Dermis blood vessel endothelial cell (primary cell): ENCODE measurements at places on chromosomes 3 and 15. TPM values are rescaled to one million over a fixed set of nuclear protein-coding genes. Genes with fewer than 3 reads are reported as not detected.

KLHL40 gene
- 0.17 TPM in 1 of 2 replicates, not detected in the other for total RNA-seq

EPHA6 gene
- under 0.01 TPM in 1 of 2 replicates, not detected in the other for total RNA-seq

SAXO2 gene
- total RNA-seq = 0.05 and 0.17 TPM in 2 replicates

CLDN16 gene
- total RNA-seq = 0.09 and 0.34 TPM in 2 replicates

PBRM1 gene
- total RNA-seq = 83.9 and 107 TPM in 2 replicates

BCHE gene
- 11.6 and 20.4 TPM in 2 replicates for total RNA-seq

MASP1 gene
- total RNA-seq = 0.68 and 2.3 TPM in 2 replicates

ISLR2 gene
- not detected in 2 replicates for total RNA-seq

ITGA11 gene
- 3.4 and 12.9 TPM in 2 replicates for total RNA-seq

UMPS gene
- 33.8 and 36.1 TPM in 2 replicates for total RNA-seq

CTXN2 gene
- not detected in 2 replicates for total RNA-seq

ARPP21 gene
- under 0.01 TPM in 1 of 2 replicates, not detected in the other for total RNA-seq

IQCF5 gene
- not detected in 2 replicates for total RNA-seq

NCEH1 gene
- 5.4 and 14.4 TPM in 2 replicates for total RNA-seq

ACKR4 gene
- total RNA-seq = 0.85 and 0.93 TPM in 2 replicates

HESX1 gene
- 0.34 and 0.47 TPM in 2 replicates for total RNA-seq

LRRC2 gene
- under 0.01 and 0.09 TPM in 2 replicates for total RNA-seq

EXD1 gene
- total RNA-seq = not detected in 2 replicates

UROC1 gene
- total RNA-seq = 0.19 TPM in 1 of 2 replicates, not detected in the other

COL6A5 gene
- total RNA-seq = not detected in 2 replicates

SH3BP5 gene
- 134 and 145 TPM in 2 replicates for total RNA-seq

HMG20A gene
- 34.0 and 49.0 TPM in 2 replicates for total RNA-seq

C3orf70 gene
- total RNA-seq = 2.6 and 2.8 TPM in 2 replicates

MYO5C gene
- total RNA-seq = 26.7 and 44.2 TPM in 2 replicates

GP9 gene
- not detected in 2 replicates for total RNA-seq

CD276 gene
- 43.6 and 106 TPM in 2 replicates for total RNA-seq

PLSCR2 gene
- total RNA-seq = 0.33 and 0.34 TPM in 2 replicates

ITPKA gene
- total RNA-seq = 0.56 and 0.68 TPM in 2 replicates

CELSR3 gene
- total RNA-seq = 0.17 and 0.47 TPM in 2 replicates

DNASE1L3 gene
- 1.7 and 10.6 TPM in 2 replicates for total RNA-seq

IQCB1 gene
- 10.6 and 15.5 TPM in 2 replicates for total RNA-seq

CDHR4 gene
- not detected in 2 replicates for total RNA-seq

SYNPR gene
- total RNA-seq = not detected in 2 replicates

OIP5 gene
- 3.6 and 14.1 TPM in 2 replicates for total RNA-seq

ARGFX gene
- not detected in 2 replicates for total RNA-seq

GOLGA8J gene
- 0.17 TPM in 1 of 2 replicates, not detected in the other for total RNA-seq

ZNF662 gene
- total RNA-seq = 1.5 and 2.4 TPM in 2 replicates

PP2D1 gene
- total RNA-seq = not detected in 2 replicates

HDGFL3 gene
- total RNA-seq = 138 and 168 TPM in 2 replicates

TBC1D23 gene
- 46.1 and 49.1 TPM in 2 replicates for total RNA-seq

OXTR gene
- 4.6 and 5.3 TPM in 2 replicates for total RNA-seq

ATP8B4 gene
- total RNA-seq = 0.98 and 1.7 TPM in 2 replicates

DRD3 gene
- not detected in 2 replicates for total RNA-seq

XCR1 gene
- total RNA-seq = not detected in 2 replicates

TNNC1 gene
- total RNA-seq = not detected in 2 replicates

PLA2G4B gene
- total RNA-seq = 0.23 and 1.0 TPM in 2 replicates

SLC22A14 gene
- total RNA-seq = 0.17 TPM in 1 of 2 replicates, not detected in the other

CFAP20DC gene
- total RNA-seq = 1.2 and 1.5 TPM in 2 replicates

SKOR1 gene
- total RNA-seq = 0.05 TPM in 1 of 2 replicates, not detected in the other

KBTBD13 gene
- total RNA-seq = not detected in 2 replicates

MRPS22 gene
- total RNA-seq = 71.5 and 86.7 TPM in 2 replicates

SPESP1 gene
- 1.5 and 4.6 TPM in 2 replicates for total RNA-seq

SAMD7 gene
- total RNA-seq = not detected in 2 replicates

CACNA2D3 gene
- total RNA-seq = under 0.01 TPM in 1 of 2 replicates, not detected in the other

PDCD7 gene
- 18.7 and 25.0 TPM in 2 replicates for total RNA-seq

ZNF860 gene
- 2.2 and 3.4 TPM in 2 replicates for total RNA-seq

IL17RD gene
- total RNA-seq = 0.51 and 0.65 TPM in 2 replicates

CNTN3 gene
- not detected in 2 replicates for total RNA-seq

SLCO2A1 gene
- 4.9 and 10.7 TPM in 2 replicates for total RNA-seq
